ENCODE measurements at places on chromosomes 11 and 22. TPM values are rescaled to one million over a fixed set of nuclear protein-coding genes. Genes with fewer than 3 reads are reported as not detected.

DNA sequence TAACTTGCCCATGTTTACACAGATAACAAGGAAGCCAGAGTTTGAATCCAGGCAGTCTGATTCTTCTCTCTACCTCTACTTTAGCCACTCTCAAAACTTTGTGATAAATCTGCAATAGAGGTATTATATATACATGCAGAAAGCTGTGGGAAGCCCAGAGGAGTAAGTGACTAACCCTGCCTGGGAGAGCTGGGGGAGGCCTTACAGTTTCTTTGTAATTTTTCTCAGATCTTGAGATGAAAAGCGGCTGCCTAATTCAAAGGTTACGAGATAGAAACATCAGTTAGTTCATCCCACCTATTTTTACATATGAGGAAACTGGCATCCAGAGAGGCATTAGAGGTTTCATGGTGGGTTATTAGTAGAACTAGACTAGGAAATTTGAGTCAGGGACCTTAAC, 4.9 kb downstream of the STIM1 start:
- DNase-seq, result no peak

TRIM48 gene
- total RNA-seq, result not detected

DNA sequence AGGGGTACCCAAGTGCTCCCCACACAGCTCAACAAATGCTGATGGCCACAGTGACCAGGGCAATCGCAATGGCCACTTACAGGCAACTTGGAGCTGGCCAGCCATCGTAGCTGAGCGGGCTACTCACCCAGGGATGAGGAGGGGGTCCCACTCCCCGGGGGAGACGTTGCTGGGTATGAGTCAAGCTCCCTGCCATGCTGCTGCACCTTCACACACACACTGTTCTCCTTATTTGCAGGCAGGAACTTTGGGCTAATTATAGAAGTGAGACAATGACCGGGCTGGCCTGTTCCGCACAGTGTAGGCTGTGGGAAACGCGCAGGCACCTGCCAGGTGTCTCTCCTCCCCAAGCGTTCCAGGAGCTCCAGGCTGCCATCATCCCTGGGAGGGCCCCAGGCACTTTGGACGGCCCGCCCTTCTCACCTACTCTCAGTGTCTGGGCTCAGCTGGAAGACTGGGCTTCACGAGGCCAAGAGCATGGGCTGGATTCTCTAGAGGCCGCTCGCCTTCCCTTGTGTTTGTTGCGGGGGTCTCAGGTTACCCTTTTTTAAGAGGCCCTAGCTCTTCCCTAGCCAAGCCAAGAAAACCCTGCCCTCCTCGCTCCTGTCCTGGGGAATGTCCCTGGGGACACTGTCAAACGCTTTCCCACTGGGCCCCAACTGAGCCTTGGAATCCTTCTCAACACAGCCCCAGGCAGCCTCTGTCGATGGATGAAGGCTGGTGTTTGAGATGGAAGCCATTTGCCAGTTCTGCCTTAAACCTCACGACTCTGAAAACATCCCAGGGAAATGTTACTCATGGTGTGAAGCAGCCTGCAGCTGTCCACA, 73.0 kb downstream of the RTL6 start:
- DNase-seq, result peak; percentile 47

OR6A2 gene
- 0.06 TPM for total RNA-seq

DNA sequence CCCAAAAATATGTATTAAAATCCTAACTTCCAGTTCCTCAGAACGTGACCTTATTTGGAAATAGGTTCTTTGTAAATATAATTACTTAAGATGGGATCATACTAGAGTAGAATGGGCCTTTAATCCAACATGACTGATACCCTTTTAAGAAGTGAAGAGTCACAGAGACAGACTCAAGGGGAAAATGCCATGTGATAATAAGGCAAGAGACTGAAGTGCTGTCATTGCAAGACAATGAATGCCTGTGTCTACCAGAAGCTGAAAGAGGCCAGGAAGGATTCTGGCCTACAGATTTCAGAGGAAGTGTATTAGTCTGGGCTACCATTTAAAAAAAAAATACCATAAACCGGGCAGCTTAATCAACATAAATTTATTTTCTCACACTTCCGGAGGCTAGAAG, 85.9 kb upstream of the LRRC55 start:
- DNase-seq, result no peak

- DNase-seq, result no peak
Observed at GRCh38 chr22:44473166-44473565, 24.9 kb downstream of the RTL6 start.

DNA sequence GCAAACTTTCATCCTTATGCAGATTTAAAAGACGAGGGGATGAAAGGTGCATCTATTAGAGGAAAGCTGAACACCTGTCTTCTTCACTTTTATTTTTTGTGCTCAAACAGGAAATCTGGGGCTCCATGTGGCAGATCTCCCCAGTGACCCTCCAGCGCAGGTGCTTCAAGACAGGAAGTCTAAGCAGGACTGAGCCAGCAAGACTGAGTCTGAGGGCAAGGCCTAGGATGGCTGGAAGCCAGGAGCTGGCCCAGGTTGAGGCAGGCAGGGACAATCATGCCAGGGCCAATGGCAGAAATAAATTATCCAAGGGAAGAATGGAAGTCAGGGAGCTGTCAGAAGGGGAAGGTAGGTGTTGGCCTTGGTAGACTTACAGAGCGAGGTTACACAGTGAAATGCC, 101.1 kb upstream of the SPON1 start:
- DNase-seq, result no peak

TEX12 gene
- not detected for total RNA-seq

DNA sequence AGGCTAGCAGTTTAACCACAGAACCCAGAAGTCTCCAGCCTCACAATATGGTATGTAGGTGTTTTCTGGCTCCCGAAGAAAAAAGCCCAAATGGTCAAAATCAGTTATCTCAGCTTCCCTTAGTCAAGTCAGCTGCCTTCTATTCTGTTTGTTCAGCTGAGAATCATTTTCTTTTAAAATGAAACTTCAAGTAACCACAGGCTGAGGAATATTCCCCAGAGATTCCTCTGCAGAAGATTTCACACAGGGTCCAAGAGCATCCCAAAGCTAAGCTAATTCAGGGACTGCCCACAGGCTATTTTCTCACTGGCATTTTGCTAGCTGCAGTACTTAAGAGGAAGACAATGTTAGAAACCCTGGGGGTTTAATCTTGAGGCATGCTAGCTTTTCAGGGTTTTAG, 977.0 kb upstream of the CHORDC1 start:
- DNase-seq, result no peak

SHANK3 gene
- total RNA-seq, result 6.1 TPM

- no peak for DNase-seq
Observed at GRCh38 chr11:112223121-112223520, 3.1 kb upstream of the PTS start.

GRCh38 chr11:32333320-32333991, 101.9 kb downstream of the WT1 start:
- DNase-seq, result peak; percentile 68

GRCh38 chr11:35617687-35618496, at the start of gene FJX1:
TSS of gene FJX1 (plus strand) at chr11:35618460. CDS start at chr11:35618637, 177 bp downstream.
- peak; percentile 51 for DNase-seq

HSCB gene
- 8.2 TPM for total RNA-seq

- no peak for DNase-seq
Observed at GRCh38 chr11:14417186-14417585, 58.2 kb upstream of the RRAS2 start.

- DNase-seq, result peak; percentile 52
Observed at GRCh38 chr11:36702330-36703054, 104.5 kb upstream of the RAG2 start.

DNA sequence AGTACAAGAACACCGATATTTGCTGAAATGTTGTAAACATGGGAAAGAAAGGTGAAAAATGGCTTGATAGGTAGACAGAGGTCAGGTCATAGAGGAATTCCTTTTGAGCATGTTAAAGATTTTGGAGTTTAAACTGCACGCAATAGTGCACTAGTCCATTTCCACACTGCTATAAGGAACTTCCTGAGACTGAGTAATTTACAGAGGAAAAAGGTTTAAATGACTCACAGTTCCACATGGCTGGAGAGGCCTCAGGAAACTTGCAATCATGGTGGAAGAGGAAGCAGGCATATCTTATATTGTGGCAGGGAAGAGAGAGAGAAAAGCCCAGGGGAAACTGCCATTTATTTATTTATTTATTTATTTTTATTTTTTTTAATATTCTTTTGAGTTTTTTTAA, 5.0 kb downstream of the OR10A5 start:
- no peak for DNase-seq

DNA sequence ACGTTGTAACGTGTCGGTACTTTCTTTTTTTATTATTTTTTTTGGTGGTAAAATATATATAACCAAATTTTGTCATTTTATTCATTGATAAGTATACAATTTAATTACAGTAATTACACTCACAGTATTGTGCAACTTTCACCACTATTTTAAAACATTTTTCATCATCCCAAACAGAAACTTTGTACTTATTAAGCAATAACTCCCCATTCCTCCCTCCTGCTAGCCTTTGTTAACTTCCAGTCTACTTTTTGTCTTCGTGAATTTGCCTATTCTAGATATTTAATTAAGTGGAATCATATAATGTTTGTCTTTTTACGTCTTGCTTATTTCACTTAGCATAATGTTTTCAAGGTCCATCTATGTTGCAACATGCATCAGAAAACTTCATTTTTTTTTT, 58.5 kb downstream of the STIM1 start:
- DNase-seq, result no peak

DNA sequence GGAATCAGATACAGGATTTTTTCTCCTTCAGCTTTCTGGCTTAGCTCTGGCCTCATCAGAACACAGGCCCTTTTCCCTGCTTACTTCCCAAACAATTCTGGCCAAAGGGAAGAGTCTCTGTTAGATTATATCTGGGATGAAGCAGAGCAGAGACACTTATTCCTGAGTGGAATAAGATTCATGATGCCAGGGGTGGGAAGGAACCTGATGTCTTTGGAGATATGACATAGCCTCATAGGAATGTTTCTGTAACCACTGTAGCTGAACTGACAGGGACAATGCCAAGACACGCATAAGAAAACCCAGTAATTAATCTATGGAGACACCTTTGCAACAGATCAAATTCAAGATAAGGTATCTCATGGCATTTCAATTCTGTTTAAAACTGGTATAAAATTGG, 177.1 kb upstream of the RAG2 start:
- DNase-seq, result no peak

DNA sequence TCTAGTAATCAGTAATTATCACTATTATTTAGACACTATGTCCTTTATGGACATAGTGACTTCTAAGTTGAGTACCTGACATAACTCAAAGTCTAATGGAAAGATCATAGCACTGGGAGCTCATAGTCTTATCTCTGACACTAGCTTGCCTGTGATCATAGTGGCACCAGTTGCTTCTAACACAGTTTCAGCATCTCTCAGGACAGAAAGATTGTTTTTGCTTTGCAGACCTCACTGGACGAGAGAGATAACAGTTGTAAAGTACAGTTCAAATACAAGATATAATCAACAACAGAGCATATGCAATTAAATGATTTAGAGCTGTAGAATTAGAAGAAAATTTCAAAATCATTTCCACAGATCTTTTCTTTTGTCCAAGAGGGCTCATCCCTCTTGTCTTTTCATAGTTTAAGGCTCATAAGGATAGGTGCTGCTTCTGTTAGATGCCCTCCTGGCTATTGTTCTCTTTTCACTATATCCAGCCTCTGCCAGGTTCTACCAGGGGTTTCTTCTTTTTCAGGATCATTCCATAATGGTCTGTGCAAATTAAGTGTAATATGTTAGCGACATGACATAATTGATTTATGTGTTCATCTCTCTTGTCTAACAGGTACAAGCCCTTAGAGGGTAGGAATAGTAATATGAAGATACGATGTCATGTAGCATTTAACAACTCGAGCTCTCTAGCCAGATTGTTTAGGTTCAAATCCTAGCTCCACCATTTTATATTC, 1175.4 kb upstream of the TENM4 start:
- DNase-seq, result no peak

GRCh38 chr22:26912655-26913345, 255.4 kb downstream of the MIAT start:
- no peak for DNase-seq

DNA sequence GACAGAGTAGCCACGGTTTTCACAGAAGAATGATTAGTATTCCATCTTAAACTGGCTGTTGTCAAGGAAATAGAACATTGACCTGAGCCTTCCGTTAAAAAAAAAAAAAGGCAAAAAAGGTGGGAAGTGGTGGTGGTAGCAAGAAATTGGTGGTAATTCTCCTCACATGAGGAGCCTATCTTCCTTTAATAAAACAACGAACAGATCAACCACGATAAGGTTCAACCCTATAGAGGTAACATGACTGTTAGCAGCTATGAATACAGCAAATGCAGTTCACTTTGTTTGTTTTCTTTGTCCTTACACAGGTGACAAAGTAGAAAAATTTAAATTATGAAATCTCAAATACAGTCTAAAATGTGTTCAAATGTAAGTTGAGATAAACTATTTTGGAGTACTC, 181.6 kb downstream of the TTC28 start:
- no peak for DNase-seq

DNA sequence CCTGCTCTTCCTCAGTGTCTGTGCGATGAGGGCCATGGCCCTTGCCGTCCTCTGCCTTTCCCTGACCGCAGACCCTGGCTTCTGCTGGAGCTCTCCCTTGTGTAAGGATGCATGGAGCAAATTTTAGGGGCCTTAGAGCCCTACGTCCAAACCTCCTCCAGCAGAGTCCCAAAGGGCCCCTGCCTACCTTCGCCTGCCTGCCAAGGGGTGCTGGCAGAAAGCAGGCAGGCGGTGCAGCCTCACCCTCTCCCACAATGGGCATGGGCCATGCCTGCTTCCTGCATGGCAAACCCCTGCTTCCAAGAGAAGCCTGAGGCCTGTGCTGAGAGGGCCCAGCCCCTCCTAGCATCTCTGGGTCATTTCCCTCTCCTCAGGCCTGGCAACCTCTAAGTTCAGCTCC, 71.3 kb upstream of the FGF3 start:
- DNase-seq, result no peak

DNA sequence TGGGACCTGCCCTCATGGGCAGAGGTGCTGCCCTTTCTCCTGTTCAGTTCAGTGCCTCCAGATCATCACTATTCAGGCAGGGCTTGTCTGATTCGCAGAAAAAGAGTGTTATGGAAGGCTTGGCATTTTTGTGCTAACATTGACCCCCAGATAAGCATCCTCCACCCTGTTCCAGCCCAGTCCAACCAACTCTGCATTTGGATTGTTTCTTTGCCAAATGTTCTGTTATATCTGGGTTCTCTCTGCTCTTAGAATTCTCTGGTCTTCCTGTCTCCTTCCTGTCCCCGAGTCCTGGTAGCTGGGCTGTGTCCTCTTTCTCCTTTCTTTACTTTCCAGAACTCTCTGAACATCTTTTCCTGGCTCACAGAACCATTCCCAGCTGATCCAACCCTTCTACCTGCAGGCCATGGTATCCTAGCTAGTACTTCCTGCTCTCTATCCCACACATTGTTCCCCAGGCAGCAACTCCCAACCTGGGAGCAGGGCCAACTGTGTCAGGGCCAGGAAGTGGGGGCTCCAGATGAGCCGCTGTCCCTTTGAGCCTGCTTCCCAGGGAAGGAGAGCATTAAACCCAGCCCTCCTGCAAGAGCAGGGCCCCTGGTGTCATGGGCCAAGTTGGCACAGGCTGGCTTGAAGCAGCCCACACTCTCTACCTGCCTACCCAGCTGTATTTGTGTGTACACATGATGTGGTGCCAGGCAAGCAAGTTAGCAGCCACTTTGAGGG, 280.7 kb upstream of the CADM1 start:
- DNase-seq, result no peak

All from pancreas (tissue), 10 donors.